T-helper 1 cell (primary cell): ENCODE measurements at places on chromosomes 5 and 9.
A peak's percentile ranks its signal among the peaks of the same experiment; 100 is the strongest.

- DNase-seq: peak; percentile 5
Observed at GRCh38 chr9:111037708-111038330, 451 bp downstream of the LPAR1 start.

GRCh38 chr9:119369680-119370366, 588 bp upstream of the BRINP1 start:
- DNase-seq: no peak

- no peak for DNase-seq
Observed at GRCh38 chr5:135194573-135195269, 160.7 kb upstream of the PITX1 start.

- DNase-seq: no peak
Observed at GRCh38 chr5:180495292-180495691, 1.1 kb downstream of the CNOT6 start.
